Head of caudate nucleus (tissue), 42 donors: ENCODE measurements at places on chromosomes 4 and X.

GRCh38 chrX:56787734-56788152 lies 58.7 kb downstream of the NBDY start:
- no peak for DNase-seq

DNA sequence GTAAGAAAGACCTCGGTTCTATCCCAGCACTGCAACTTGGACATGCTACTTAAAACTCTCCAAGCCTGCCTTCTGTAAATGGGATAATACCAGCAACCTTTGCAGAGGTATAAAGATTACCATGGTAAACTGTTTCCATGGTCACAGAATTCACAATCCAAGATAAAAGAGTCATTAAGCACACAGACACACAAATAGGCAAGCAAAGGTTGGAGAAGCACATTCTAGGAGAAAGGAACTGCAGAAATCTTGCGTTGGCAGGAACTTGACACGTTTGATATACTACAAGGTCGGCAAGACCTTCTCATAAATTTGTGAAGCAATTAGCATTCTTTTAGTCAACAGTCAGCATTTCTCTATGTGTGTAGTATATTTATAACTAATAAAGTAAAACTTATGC lies 12.3 kb upstream of the CHRNA9 start:
- DNase-seq = no peak

DNA sequence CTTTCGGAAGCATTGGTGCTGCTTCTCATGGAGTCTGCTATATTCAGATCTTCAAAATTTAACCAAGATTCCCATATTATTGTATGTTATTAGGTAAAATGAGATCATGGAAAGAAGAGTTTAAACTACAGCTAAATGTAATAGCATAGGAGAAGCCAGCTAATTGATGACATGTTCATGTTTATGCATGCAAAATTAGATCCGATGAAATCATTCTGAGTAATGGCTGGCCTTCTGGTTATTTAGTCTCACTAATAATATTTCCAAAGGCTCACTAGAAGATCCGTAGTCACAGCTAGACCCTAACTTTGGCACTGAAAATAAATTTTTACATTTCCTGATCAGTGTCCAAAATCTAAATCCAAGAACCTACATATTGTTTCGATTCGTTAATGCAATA lies 19.8 kb upstream of the PHKA2 start:
- DNase-seq = no peak

- DNase-seq = peak; percentile 67
Measured at GRCh38 chr4:1870328-1870577, 940 bp upstream of the NSD2 start.

DNA sequence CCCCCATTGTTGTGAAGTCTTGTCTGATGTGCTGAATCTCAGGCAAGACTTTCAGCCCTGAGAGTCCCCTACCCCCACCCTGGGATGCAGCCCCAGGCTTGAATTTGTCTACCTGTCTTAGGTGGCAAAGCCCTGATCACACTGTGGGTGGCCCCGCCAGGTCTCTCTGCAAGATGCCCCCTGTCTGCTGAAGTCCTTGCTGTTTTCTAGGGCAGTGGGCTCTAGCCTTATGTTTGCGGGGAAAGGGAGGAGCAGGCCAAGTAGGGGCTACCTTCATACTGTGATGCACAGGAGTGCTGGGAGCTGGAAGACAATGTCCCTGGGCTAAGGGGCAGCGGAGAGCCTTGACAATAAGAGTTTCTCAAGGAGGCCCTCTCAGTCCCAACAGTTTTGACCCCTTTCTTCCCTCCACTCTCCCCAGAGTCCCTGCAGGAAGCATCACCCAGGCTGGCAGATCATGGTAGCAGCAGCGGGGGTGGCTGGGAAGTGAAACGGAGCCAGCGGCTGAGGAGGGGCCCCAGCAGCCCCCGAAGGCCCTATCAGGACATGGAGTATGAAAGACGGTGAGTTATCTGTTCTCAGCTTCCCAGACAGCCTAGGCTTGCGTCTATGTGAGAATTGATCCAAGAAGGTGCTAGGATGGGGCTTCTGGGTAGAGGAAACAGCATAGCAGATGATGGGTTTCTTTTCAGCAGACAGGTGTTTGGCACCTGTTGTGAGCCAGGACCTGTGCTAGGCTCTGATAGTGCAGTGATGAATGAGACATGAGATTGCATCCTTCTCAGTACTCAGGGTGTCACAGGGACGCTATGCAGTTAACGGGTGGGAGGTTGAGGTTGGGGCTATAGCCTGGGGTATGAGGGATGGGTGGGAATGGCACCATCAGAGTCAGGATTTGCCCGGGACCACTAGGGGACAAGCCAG lies 2.2 kb downstream of the RBM10 start:
- no peak for DNase-seq

DNA sequence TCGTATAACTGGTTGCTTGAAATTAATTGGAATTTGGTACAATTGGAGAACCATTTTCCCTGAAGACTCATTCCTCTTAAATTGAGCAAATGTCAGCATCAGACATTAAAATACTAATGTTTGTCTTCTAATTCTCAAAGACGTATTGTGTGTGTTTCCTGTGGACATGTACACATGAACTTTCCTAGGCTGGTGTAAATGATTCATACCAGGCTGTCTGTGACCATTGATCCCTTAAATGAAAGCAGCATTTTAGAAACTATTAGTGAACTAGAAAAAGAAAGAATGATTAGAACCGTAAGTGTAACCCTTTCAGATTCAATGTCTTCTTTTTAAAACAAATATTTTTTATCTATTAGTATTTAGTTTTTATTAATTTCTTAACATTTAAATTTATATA lies 332.9 kb downstream of the PPP3CA start:
- no peak for DNase-seq

DNA sequence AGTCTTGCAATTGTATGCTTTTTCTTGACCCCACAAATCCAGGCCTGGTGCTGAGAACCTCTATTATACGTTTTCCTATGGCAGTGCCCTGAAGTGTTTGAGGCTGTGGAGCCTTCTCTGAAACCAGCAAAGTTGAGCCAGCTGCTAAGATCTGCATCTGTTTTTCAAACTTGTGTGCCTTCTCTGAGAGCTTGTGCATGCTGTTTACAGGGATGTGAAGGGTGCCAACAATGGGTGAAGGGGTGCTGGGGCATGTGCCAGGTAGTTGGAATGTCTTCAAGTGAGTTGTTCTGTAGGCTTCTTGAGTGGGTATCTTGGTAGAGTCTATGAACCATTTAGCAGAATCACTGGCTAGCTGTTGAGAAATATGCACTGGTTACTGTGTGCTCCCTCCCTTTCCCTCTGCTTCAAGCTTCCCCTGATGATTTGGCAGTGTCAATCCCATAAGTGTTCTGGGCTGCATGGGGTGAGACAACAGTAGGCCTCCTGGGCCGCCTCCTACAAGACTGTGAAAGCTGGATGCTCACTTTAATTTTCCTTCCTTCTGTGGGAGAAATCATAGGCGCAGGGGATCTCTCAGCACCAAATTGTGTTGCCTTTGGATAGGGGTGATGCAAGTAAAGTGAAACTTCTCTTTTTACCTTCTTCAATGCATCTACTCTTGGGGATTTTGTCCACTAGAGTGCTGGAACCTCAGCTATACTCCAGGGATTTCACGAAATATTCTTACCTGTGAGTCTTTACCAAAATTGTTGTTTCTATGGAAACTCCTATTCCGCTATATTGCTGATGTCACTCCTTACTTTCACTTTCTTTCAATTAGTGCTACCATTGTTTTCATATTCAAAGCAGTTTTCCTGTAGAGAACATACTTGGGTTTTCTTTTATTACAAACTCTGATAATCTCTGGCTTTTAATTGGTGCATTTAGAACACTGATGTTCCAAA lies 30.0 kb downstream of the ITM2A start:
- no peak for DNase-seq

DNA sequence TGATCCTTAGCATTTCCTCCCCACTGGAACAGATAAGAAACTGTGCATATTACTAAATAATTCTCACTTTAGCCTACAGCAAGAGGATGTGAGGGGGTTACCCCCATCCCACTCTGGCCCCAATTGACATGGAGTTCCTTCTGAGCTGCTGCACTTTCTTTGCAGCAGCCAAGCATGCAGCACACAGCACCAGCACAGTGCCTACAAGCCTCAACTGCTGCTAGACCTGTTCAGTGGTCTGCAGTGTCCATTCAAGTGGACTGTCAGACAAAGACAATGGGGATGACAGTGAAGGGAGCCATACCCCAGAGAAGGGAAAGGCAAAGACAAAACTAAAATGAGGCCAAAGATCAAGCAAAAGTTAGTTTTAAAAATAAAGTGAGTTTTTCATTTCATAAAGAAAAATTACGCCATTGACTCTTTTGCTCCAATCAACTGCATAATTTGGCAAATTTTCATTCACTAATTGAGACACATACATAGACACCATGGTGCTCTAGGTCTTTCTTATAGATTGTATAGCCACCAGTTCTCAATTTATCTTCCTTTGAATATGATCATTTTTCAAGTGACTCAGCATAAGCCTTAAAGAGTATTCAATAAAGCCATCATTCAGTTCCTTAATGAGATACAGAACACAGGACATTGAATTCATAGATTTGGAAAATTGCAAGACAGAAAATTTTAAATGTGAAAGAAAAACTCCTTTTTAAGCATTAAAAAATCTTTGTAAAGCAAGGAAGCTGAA lies 410.6 kb downstream of the HNRNPD start:
- DNase-seq = no peak

DNA sequence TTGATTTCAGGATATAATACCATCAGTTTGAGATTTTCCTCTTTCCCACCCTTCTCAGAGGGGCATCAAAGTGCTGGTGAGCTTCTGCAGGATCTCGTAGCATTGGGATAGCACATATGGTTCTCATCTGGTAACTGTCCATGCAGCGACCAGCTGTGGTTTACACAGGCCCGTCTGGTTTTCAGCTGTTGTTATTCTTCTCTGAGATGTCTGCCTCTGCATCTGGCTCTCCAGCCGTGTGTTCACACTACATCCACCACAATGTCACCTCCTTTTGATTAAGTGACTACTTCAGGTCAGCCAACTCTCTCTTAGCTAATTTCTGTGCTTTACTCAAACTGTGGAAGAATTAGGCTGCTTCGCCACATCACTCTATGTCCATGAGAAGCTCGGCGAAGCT lies 676.7 kb upstream of the TENM3 start:
- DNase-seq = no peak

GRCh38 chrX:120735966-120736365 lies 106.1 kb upstream of the C1GALT1C1 start:
- no peak for DNase-seq

DNA sequence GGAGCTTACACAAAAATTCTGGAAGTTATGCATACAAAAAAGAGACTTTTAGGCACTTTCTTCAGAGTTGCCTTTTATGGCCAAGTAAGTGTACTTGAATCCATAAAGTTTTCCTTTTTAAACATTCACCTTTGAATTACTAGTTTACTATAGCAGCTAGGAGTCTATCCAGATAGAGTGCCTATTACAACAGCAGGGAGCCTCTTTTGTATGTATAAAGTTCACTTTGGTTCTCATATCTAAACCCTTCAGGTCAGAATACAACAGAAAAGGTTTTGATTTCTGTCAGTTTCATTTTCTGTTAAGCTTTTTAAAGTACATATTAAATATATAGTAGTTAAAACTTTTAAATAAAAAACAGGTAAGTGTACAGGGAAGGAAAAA lies 51.4 kb upstream of the IL13RA1 start:
- DNase-seq = no peak

GRCh38 chr4:180542445-180543100 lies 1700.6 kb upstream of the TENM3 start:
- DNase-seq = no peak

- DNase-seq = no peak
Measured at GRCh38 chrX:110425222-110426154, 66.8 kb downstream of the RTL9 start.

GRCh38 chr4:109914322-109914721 lies 1.6 kb downstream of the EGF start:
- DNase-seq = no peak

GRCh38 chr4:141077611-141078225 lies 55.6 kb downstream of the RNF150 start:
- no peak for DNase-seq

GRCh38 chr4:73687421-73687820 lies 52.9 kb upstream of the CXCL8 start:
- DNase-seq = no peak

DNA sequence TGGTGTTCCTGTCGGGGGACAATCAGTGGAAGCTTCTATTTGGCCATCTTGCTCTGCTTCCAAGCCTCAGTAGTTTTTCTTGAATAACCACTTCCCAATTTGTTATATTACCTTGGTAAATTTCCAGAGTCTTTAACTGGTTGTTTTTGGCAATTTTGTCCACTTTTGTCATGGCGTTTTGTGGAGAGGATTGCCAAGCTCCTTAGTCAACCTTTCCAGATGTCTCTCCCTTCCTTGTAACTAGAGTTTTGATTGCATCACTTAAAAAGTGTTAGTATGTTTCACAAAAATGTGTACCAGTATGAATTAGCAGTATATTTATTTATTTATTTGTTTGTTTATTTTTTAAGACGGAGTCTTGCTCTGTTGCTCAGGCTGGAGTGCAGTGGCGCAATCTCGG lies 15.8 kb upstream of the UXT start:
- no peak for DNase-seq

DNA sequence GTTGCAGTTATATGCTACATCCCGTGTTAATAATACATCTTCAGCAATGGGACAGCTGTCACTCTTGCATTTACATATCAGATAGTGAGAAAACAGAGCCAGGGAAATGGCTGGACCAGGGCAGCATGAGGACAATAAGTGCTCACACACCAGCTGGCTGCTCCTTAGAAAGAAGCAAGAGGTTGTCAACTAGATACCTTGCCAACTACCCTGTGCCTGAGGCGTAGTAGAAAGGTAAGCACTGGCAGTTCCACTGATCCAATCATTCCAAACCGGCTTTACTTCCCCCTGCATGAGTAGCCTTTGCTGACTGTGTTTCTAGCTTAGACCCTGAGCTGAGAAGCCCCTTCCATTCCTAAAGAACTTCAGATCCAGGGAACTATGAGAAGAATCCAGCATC lies 52.2 kb upstream of the FGF13 start:
- DNase-seq = no peak

DNA sequence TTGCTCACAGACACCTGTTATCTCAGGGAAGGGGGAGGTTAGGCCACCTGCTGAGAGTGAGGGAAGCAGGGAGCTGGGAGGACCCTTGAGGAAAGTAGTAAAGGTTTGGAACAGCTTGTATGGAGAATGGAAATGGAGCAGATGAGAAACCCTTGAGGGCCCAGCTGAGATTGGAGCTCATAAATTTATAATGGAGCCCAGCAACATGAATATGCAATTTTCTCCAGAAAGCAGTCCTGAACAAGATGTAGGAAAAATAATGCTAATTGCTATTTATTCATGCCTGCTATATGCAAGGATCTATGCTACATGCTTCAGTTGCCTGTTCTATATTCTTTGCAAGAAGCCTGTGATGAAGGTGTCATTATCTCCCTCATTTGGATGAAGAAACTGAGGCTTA lies 67.5 kb upstream of the LEF1 start:
- no peak for DNase-seq
